ENCODE measurements at places on chromosomes 4 and X.

DNA sequence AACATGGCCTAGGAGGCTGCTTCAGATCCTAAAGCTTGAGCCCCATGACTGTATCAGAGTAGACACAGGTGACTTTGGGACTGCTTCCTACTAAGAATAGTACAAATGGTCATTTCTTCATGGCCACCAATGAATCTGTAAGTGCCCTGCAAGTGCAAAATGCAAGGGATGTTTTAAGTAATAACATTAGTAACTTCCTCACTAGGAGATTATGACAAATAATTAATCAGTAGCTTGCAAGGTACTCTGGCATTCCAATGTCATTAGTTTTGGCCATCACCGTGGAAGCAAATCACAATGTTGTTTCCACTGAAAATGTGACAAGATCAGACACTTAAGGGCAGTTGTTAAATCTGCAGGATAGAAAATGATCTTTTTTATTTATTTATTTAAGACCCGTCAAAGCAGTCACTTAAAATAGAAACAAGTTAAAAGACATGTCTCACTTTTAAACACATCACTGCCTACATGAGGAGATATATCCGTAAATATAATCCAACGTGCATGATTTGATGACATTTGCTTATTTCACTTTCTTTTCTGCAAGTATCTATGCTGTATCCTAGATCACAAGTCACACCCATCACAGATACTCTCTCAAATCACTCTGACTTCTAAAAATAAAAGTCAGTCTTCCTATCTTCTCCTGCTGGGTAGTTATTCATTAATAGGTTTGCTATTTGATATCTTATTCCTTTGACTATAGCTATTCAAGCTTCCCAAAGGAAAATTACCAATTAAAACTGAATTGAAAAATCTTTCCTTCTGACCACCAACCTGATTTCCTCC lies 400.6 kb downstream of the IL15 start:
- DNase-seq = no peak

DNA sequence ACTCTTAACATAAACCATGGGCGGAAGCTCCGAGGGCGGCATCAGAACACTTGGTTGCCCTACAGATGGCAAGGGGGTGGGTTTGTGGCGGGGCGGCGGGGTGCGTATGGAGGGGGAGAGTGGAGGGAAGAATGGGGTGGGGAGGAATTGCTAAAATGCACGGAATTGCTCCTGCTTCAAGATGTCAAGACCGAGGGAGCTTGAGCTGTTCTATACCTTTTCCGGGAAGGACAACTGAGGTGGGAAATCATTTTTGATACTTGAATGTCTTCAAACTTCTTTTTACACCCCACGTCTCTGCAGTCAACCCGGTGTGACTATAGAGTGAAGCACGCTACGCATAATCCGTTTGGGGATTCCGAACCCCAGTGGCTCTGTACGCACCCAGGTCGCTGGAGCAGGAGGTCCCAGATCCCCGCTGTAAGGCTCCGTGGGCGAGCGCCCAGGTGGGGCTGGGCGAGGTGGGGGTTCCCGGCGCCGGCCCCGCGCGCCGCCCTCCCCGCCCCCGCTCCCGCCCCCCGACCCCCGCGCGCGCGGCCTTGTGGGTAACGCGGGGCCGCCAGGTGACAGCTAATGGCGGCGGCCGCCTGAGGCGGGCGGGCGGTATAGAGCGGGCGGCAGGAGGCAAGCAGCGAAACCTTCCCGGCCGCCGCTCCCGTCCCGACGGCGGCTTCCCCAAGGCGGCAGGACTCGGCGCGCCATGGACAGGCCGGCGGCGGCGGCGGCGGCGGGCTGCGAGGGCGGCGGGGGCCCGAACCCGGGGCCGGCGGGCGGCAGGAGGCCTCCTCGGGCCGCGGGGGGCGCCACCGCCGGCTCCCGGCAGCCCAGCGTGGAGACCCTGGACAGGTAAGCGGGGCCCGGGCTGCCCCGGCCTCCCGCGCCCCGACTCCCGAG lies at the start of gene MTMR1:
Gene MTMR1 (plus strand): TSS at position 566 of the 894 bp plus-strand sequence. CDS start 135 bp downstream, at position 701.
- DNase-seq = no peak

DNA sequence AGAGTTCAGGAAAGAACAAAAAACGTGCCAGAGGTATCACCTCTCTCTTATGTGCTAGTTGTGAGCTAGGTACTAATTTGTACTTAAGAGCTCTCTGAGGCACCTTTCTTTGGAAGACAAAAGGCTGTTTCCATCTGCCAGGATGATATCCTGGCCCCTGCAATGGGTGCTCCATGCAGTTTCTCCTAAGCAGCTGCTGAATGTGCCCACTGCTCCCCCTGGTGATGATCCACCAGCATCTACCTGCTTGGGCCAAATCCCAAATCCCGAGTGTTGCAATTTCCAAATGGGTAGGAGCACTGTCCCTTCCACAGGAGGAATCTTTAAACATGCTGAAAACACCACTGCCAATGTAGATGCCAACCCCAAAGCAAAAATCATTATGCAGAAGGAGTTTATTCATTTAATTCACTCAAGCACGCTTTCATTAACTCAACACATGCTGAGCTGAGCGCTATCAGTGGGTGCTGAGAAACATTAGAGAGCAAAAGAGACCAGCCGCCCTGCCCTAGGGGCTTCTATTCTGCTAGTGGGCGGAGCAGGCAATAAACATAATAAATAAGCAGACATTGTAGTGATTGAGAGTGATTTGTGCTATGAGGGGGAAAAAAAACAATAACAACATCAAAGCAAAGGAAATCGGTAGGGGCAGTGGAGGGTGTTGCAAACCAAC lies 69.6 kb upstream of the C4orf50 start:
- DNase-seq = no peak

- DNase-seq = no peak
These were observed 1.2 kb upstream of the FGFBP2 start for GRCh38 chr4:15964159-15964558.

DNA sequence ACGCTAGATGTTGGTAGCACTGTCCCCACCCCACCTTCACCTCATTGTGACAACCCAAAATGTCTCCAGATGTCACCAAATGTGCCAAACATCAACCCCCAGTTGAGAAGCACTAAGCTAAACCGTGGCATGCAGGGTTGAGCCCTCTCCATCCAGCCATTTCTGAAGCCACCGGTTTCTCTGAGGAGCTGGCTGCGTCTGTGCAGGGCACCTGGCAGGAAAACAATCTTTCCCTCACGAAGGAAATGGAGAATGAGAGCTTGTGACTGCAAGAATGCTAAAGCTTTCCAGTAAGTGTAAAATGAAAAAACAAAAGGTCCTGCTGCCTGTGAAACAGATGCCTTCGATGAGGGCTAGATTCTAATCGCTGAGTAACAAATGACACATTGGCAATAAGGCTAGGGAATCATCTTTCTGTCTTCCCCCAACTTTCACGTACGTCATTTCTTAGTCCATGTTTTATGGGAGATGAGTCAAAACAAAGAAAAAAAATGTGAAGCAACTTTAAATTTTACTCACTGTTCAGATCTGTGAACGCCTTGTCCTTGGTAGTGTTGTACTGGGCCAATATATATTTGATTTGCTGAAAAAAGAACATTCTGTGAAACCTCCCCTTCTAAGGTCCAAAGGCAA lies 59.9 kb downstream of the PROM1 start:
- DNase-seq = no peak

- DNase-seq = no peak
These were observed 8.7 kb downstream of the PDE6B start for GRCh38 chr4:633976-634598.

DNA sequence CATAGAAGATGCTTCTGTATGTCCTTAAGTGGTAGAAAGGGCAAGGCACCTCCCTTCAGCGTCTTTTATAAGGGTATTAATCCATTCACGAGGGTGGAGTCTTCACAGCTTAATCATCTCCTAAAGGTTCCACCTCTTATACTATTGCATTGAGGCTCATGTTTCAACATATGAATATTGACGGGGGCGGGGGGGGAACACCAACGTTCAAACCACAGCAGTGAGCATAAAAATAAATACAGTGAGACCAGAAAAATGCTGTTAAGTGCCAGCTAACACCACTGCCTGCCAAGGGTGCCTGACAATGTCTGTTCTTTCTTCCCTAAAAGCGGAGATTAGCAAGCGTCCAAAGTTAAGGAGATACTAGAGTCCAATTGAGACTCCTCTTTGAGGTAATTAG lies 323.3 kb downstream of the STK32B start:
- DNase-seq = no peak

DNA sequence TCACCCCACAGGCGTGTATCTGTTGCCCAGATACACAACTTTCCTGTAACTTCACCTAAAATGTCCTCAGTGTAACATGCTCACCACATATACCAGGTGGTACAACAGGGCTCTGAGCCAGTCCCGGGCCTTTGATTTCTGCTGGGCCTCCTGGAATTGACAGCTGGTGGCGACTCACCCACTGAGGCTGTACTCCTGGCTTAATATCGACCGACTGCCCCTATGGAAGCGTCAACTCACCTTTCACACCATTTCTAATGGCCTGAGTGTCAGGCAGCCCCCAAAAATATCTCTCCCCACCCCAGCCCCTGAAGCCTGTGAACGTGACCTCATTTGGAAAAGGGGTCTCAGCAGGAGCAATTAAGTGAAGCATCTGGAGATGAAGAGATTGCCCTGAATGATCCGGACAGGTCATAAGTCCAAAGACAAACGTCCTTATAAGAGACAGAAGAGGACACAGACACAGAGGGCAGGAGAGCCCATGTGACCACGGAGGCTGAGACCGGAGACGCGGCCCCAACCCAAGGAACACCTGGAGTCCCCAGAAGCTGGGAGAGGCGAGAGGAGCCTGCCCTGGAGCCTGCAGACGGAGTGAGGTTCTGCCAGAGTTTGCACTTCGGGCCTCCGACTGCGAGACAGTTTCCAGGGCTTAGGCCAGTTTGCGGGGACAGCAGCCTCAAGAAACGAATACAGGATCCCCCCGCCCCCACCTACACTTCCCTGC lies 12.6 kb upstream of the MXD4 start:
- DNase-seq = no peak

GRCh38 chr4:6095023-6095752 lies 77.0 kb upstream of the C4orf50 start:
- no peak for DNase-seq

DNA sequence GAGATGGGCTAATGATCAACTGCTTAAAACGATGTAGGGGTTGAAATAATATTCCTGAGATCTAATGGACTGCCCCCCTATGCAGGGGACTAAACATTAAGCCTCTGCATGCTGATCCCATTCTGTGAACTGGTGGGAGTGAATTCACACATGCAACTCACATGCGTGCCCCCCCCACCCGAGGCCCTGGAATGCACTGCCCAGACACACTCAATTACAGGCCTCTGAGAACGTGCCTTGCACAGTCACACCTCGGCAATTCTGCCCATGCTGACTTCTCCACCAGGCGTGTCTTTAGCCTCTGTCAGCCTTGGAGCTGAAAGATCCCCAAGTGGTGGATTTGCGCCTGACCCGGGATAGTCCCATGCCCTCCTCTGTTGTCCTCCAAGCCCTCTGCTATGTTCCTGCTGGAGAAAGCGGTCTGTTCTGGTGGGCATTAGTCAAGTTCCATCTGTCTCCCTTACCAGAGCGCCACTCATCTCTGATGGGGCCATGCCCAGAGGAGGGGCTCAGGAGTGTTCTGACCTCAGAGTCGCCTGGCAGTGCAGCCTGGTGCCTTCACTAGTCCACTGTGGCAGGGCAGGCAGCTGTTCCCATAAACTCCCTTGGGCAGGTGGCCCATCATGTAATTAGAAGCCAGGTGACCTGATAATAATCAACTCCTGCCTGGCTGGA lies 86.5 kb downstream of the DRD5 start:
- DNase-seq = no peak

GRCh38 chr4:153218961-153219360 lies 14.7 kb downstream of the TRIM2 start:
- DNase-seq = no peak

- no peak for DNase-seq
These were observed 92.6 kb upstream of the NLRP2B start for GRCh38 chrX:57772637-57773036.

GRCh38 chr4:116005806-116006088 lies 892.3 kb upstream of the NDST4 start:
- no peak for DNase-seq

GRCh38 chr4:46550471-46550870 lies 160.5 kb upstream of the GABRA2 start:
- no peak for DNase-seq

GRCh38 chr4:173517781-173518424 lies 12.1 kb downstream of the HAND2 start:
- DNase-seq = no peak

DNA sequence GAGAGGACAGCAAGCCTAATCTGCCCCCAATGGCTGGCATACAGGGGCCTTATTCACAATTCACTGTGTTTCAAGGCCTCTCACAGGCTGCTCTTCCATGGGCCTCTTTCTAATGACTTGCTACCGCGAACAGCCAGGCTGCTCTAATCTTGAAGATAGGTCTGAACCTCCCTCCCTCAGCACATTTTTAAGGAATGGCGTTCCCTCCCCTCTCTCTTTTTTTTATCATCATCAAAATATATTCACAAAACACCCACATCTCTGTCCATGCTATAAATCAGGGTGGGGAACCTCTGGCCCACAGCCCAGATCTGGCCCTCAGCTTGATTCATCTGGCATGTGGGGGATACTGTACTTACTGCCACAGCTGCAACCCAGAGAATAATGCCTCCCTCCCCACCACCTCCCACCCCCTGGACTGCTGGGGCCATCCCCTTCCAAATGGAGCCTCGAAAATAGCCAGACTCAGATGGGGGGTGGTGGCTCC lies 76.2 kb upstream of the PLAC1 start:
- DNase-seq = no peak

GRCh38 chr4:32962100-32962499 lies 2241.9 kb downstream of the PCDH7 start:
- DNase-seq = no peak

DNA sequence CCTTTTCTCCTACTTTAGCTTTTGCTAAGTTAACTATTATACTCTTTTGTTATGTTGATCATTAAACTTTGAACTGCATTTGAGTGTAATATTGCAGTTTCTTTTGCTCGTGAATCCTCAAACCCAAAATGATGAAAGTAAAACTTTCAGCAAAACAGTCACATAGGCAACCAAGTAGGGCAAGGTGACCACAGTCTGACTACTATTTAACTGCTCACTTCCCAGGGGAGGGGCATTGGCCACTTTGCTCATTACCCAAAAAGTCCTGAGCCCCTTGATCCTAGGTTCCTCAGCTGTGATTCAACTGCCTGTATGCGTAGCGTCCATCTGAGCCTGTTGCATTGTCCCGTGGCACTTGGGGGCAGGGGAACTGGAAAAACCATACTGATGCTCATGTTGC lies 17.0 kb downstream of the RBMX2 start:
- no peak for DNase-seq

- DNase-seq = no peak
These were observed 157.9 kb downstream of the GBA3 start for GRCh38 chr4:22850630-22851029.

- no peak for DNase-seq
These were observed 38.7 kb upstream of the PDK3 start for GRCh38 chrX:24426340-24426913.

GRCh38 chr4:44756559-44756958 lies 30.2 kb upstream of the GNPDA2 start:
- no peak for DNase-seq

DNA sequence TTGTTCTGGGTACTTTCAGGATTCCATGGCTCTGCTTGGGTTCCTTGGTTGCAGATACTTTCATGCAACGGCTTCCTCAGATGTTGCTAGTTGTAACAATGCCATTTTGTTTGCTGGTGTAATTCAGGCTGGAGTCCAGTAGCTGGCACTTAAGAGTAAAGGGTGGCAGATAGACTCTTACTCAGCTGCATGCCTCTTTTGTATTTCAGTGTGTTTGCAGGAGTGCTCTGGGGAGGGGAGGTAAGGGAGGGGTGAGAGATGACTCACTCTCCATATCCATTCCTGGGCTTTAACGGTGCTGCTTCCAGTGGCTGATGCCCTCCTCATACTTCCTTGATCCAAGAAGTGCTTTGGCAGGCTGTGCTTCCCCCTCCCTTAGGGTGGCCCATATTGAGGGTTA lies 155.2 kb downstream of the ZNF330 start:
- no peak for DNase-seq

All from AML-193 (cell line).